ENCODE measurements at places on chromosomes 13 and 19. TPM values are rescaled to one million over a fixed set of nuclear protein-coding genes. Genes with fewer than 3 reads are reported as not detected.
A peak's percentile ranks its signal among the peaks of the same experiment; 100 is the strongest.

DNA sequence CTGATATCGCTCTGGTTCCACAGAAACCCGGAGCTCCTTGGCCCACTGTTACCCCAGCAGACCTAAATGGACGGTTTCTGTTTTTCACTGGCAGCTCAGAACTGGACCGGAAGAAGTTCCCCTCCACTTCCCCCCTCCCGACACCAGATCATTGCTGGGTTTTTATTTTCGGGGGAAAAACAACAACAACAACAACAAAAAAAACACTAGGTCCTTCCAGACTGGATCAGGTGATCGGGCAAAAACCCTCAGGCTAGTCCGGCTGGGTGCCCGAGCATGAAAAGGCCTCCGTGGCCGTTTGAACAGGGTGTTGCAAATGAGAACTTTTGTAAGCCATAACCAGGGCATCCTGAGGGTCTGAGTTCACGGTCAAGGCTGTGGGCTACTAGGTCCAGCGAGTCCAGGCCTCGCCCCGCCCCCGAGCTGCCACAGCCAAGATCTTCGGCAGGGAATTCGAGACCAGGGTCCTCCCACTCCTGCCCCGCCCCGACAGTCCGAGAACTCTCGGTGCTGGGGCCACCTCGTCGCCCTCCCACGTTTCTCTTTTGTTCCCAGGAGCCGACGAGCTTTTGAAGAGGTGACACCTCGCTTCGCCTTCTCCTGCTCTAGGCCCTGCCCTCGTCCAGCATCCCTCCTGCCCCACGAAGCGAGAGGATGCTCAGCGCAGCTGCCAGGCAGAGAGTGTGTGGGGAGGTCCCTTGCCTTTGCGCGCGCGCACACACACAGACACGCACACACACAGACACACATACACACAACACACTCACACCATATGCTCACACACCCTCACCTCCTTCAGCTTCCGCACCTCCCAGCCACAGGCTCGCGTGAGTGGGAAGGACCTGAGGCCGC lies 8.8 kb downstream of the ZIC2 start:
- H3K4me3 ChIP-seq, result peak overlapping the region; percentile 71
- peaks cover 74% of the 10 kb centered on the region for H3K27me3 ChIP-seq
- DNase-seq, result peak; percentile 66
- peaks cover 85% of the 10 kb centered on the region for H3K4me1 ChIP-seq
- peaks cover 14% of the 10 kb centered on the region for H3K36me3 ChIP-seq

- no peaks in the 10 kb centered on the region for H3K36me3 ChIP-seq
- peaks cover 7% of the 10 kb centered on the region for H3K4me1 ChIP-seq
- H3K27ac ChIP-seq, result no peak overlapping the region
- H3K27me3 ChIP-seq, result no peaks in the 10 kb centered on the region
Measured at GRCh38 chr13:112658808-112659207, 31.0 kb upstream of the ATP11A start.

- H3K36me3 ChIP-seq, result no peaks in the 10 kb centered on the region
- H3K4me3 ChIP-seq, result no peak overlapping the region
- peaks cover 40% of the 10 kb centered on the region for H3K4me1 ChIP-seq
Measured at GRCh38 chr19:19403373-19403901, 2.0 kb upstream of the GATAD2A start.

Gene ATXN8OS
- not detected for total RNA-seq

DNA sequence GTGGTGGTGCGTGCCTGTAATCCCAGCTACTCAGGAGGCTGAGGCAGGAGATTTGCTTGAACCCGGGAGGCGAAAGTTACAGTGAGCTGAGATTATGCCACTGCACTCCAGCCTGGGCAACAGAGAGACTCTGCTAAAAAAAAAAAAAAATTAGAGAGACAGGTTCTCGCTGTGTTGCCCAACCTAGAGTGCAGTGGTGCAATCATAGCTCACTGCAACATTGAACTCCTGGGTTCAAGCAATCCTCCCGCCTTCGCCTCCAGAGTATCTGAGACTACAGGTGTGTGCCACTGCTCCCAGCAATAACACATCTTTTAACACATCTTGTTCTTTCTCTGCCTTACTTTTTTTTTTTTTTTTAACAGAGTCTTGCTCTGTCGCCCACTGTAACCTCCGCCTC lies 32.7 kb downstream of the CLEC17A start:
- no peak for DNase-seq
- H3K36me3 ChIP-seq, result peaks cover 8% of the 10 kb centered on the region
- H3K4me3 ChIP-seq, result no peak overlapping the region
- no peak overlapping the region for H3K27ac ChIP-seq

Gene ZNF738
- total RNA-seq, result 52.0 TPM

DNA sequence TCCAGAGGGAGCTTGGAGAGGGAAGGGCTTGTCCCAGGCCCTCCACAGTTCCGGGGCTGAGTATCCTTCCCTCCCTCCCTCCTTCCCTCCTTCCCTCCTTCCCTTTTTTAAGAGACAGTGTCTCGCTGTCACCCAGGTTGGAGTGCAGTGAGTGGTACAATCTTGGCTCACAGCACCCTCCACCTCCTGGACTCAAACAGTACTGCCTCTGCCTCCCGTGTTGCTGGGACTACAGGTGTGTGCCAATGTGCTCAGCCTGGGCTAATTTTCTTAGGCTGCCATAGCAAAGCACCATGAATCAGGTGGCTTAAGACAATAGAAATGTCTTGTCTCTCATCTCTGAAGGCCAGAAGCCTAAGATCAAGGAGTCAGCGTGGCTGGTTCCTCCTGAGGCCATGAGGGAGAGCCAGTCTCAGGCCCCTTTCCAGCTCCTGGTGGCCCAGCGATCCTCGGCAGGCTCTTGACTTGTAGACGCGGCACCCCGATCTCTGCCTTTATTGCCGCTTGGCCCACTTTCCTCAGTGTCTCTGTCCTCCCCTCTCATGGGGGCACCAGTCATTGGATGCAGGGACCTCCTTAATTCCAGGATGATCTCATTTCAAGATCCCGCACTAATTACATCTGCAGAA lies 47.5 kb downstream of the CRTC1 start:
- no peak for DNase-seq
- H3K36me3 ChIP-seq, result no peaks in the 10 kb centered on the region
- no peaks in the 10 kb centered on the region for H3K27me3 ChIP-seq
- peaks cover under 1% of the 10 kb centered on the region for H3K4me1 ChIP-seq

GRCh38 chr13:111472559-111473460 lies 152.4 kb downstream of the TEX29 start:
- no peak for DNase-seq
- no peaks in the 10 kb centered on the region for H3K36me3 ChIP-seq
- no peak overlapping the region for H3K4me3 ChIP-seq
- no peak overlapping the region for H3K27ac ChIP-seq
- no peaks in the 10 kb centered on the region for H3K27me3 ChIP-seq
- H3K4me1 ChIP-seq, result no peaks in the 10 kb centered on the region

DNA sequence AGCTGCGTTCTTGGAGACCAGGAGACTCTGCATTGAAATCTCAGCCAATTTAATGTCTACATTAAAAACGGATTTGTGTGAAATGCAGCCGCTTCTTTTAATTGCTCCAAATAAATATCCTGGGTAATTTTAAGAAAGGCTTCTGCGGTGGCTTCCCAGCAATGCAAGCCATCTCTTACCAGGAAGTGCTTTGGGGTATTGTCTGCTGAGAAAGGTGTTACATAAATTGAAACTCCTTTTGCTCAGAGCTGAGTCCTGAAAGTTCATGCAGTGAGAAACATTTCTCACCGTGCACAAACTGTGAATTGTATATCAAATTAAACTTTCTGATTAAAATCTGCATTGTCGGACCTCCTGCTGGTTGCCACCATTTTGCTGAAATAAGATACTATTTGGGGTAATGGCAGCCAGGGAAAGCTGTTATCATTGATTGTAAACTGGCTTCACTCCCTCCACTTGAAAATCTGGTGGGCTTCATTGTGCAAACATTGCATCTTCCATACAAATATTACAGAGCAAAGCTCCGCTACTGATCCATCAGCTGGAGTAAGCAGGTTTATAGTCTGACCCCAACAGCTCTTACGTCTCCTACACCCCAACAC lies 59.5 kb downstream of the ZIC5 start:
- no peak overlapping the region for H3K4me3 ChIP-seq
- no peaks in the 10 kb centered on the region for H3K27me3 ChIP-seq
- no peaks in the 10 kb centered on the region for H3K36me3 ChIP-seq
- no peak overlapping the region for H3K27ac ChIP-seq

DNA sequence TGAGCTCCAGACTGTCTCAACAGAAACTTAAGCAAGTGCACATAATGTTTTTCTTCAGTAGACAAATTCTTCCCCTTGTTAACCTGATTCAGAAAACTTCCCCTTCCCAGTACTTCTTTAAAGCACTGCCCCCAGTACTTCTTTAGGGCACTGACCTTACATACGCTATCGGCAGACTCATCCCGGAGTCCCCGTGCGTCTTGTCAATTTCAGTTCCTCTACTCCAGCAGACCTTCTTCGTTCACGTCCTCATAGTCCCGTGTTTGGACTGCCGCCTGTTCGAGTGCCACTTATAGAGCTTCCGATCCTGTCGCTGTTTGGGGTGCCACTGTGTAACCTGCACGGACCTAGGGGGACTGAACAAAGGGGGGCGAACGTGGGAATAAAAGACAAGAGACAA lies 29.0 kb downstream of the ZNF627 start:
- peaks cover 45% of the 10 kb centered on the region for H3K27me3 ChIP-seq
- DNase-seq, result no peak
- H3K36me3 ChIP-seq, result peaks cover under 1% of the 10 kb centered on the region

GRCh38 chr19:1665565-1666047 lies 13.2 kb upstream of the TCF3 start:
- no peak for DNase-seq
- H3K27ac ChIP-seq, result no peak overlapping the region
- peaks cover 12% of the 10 kb centered on the region for H3K4me1 ChIP-seq

All from WTC11 (cell line).